ENCODE measurements at places on chromosomes 6 and 20.

GRCh38 chr20:45329497-45330319 lies 18.5 kb downstream of the SDC4 start:
- no peak for DNase-seq

DNA sequence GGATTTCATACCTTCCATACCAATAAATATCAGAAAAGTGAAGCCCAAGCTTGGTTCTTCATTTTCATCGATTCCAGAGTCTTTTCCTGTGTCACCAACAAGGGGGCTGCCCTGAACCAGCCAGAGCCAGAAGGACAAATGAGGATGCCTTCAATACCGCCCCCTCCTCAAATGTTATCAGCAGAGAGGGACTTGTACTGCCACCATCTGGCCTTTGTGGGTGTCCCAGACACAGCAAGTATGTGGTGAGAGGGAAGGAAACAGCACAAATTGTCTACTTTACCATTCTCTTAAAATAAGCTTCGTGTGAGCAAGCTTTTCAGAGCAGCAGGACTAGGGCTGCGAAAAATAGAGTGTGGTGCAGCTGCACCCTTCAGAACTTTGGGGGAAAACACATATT lies 165.3 kb downstream of the SOBP start:
- DNase-seq = no peak

DNA sequence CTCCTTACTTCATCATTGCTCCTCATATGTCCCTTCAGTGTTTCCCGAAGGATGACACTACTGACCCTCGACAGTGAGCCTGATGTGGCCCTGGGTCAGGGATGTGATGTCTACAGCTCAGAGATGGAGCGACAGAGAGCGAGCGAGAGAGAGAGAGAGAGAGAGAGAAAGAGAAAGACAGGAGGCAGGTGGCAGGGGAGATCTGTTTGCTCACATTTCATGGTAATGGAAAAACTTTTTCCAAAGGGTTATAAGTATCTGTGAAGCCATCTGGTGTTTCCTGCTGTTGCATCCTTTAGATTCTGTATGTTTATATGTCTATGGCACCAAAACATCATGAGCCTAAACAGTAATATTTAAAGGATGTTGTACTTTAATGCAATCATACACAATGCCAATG lies 77.2 kb downstream of the PPP1R3G start:
- no peak for DNase-seq

- DNase-seq = no peak
Measured at GRCh38 chr6:159565181-159565710, 127.8 kb downstream of the SOD2 start.

GRCh38 chr20:48463916-48464315 lies 363.9 kb downstream of the PREX1 start:
- no peak for DNase-seq

DNA sequence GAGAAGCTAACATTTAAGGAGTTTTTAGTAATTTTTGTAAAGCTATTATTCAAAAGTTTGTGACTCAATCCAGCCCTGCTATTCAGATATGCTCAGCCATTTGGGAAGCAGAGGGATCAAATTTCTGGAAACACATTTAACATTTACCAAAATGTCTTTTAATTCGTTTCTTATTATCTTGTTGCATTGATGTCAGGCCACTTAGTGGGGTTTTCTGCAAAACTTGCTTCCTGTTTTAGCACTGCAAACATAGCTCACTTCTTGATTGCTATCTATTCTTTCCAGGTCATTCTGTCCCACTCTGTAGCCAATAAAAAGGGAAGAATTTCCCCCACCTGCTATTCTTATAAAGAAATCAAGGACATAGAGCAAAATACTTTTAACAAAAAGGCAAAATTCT lies 176.9 kb upstream of the SUPT3H start:
- no peak for DNase-seq

- DNase-seq = no peak
Measured at GRCh38 chr20:61665528-61666470, 399.9 kb downstream of the TAF4 start.

DNA sequence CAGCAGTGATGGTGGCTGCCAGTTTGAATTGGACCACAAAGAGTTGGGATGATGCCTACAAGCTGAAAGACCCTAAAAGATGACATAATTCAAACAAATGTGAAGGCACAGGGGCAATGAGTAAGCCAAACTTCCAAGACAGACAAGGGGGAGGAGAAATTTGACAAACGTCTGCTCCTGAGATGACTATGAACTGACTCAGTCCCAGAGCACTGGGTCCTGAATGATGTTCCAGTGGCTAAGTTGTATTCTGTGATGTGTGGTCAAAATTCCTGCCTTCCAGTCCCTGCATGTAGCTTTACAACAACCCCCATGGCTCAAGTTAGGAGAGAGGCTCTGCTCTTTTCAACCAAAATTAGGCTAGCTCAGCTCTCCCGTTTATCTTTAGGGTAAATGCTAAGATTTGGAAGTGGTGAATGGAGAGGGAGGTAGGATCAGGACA lies 86.1 kb upstream of the SIRPA start:
- DNase-seq = no peak
